ENCODE measurements at places on chromosomes 4 and X.

DNA sequence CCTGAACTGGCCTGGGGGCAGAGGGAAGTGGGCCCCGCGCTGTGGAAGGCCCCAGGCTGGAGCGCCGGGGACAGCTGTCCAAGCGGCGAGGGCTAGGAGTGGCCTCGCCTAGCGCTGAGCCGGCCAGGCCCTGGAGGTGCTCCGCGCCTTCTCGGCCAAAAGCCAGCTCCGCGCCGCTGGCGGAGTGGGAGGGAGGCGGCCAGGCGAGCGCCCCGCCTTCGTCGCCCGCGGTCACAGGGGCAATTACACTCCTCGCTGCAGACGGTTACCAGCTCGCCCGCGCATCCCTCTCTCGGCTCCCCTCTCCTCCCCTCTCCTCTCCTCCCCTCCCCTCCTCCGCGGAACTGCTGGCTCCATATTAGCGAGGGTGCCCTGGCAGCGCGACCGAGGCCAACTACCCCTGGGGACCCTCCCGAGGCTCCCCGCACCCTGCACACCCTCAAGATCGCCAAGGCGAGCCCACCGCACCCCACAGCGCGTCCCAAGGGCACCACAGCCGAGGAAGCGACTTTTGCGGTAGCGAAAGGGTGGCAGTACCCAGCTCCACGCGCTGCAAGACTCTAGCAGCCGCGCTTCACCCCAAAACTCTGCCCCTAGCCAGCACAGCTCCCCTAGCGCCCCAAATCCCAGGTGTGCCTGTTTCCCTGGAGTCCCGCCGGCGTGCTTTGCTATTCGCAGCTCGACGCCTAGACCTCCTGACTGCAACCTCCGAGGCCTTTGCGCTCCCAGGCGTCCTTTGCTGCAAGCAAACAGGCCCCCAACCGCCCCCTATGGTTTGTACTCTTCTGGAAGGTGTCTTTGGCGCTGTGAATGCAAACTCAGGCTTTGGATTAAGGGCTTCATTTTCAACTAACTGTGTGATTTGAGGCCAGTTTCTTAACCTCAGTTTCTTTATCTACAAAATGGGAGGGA lies 91.4 kb downstream of the BCOR start:
- DNase-seq = no peak

GRCh38 chr4:100983426-100983825 lies 363.9 kb downstream of the PPP3CA start:
- DNase-seq = no peak

- no peak for DNase-seq
These were observed 82.6 kb downstream of the NBDY start for GRCh38 chrX:56811599-56811998.

GRCh38 chr4:173307778-173308177 lies 26.4 kb downstream of the HMGB2 start:
- DNase-seq = no peak

DNA sequence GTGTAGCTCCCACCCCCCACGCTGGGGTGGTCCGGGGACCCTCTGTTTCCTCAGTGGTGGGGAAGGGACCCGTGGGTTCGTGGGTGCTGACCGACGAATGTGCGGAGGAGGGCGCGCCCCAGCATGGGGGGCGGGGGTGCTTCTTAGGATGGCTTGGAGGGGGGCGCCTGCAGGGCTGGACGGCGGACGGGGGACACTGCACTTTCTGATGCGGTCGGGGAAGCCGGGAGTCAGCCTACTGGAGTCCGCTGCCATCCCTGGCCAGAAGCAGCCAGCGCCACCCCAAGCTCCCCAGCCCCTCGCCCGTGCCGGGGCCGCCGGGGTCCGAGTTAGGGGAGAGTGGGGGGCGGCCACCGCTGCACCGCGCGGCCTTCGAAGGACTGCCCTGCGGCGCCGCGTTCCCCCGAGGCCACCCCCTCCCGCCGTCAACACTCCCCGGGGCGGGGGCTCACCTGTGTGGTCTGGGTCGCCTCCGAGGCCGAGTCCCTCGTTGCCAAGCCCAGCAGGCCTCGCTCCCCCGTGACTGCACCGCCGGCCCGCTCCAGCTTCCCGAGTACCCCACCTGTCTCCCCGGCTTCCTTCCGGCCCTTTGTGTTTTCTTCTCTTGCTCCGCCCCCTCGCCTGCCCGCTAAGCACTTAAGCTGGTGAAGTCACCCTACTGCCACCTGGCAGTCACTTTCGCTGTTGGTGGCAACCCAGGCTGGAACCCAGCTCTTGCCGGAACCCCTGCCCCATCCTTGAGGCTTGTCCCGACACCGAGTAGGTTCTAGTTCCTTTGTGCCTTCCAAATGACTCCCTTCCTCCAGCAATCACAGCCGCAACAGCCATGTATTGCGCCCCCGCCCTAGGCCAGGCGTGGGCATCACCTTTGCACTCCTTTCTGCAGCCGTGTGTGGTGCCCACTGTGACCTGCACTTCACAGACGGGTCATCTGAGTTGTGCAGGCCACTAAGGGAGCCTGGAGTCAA lies at the start of gene OCIAD2:
TSS of gene OCIAD2 (minus strand) at position 569 of the 968 bp plus-strand sequence. CDS start 2,225 bp downstream, outside the sequence.
- DNase-seq = peak; percentile 70

DNA sequence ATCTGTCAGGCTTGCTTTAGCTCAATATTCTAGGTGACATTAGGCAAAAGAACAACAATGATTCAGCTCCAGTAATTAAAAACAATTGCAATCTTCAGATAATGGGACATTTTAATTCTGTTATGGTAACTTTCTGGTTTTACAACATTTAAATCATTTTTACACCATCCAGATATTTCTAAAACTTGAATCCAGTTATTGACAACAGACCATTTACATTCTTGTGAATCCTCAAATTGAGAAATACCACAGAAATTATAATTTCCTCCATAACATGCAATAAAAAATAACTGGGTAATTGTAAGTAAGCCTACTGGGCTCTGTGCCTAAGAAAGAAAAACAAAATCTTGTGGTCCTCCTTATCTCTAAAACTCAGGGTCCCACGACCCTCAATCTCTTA lies 195.0 kb upstream of the S100G start:
- DNase-seq = no peak

GRCh38 chrX:70049406-70049805 lies 332 bp downstream of the AWAT2 start:
- DNase-seq = no peak

- DNase-seq = no peak
These were observed 78.9 kb upstream of the PSAPL1 start for GRCh38 chr4:7513671-7514070.

- no peak for DNase-seq
These were observed 156.5 kb downstream of the RNF150 start for GRCh38 chr4:140976768-140977167.

- no peak for DNase-seq
These were observed 13.0 kb downstream of the MOSPD2 start for GRCh38 chrX:14886252-14886651.

GRCh38 chr4:142858446-142858845 lies 12.3 kb upstream of the INPP4B start:
- no peak for DNase-seq

- DNase-seq = no peak
These were observed 213.2 kb upstream of the RPS6KA3 start for GRCh38 chrX:20479896-20480295.

DNA sequence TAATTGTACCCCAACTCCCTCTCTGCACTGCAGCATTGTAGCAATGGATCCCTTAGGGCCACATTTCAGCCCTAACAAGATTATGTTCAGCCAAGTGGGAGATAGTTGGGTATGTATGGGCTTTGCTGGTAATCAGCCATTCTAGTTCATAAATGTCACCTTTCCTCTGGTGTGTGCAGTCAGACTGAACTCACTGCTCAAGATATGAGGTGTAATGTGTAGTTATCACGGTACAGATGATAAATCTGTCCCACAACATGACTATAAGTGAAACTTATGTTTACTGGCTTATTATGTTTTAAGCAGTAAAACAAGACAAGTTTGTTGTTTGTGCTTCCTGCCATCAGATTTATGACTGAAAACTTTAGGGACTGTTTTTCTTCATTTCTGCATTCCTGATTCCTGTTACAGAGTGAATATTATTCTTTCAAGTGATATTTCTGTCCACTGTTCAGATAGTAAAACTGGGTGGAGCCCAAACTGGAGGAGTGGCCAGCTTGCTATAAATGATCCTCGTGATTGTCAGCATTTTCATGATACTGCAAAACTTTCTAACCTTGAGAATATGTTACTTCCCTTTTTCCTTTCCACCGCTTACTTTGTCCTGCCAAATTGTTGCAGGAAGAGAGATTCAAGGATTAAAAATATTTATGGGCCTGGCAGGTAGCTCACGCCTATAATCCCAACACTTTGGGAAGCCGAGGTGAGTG lies 44.9 kb downstream of the ANAPC4 start:
- no peak for DNase-seq

GRCh38 chr4:6965329-6965728 lies 55.7 kb downstream of the TBC1D14 start:
- no peak for DNase-seq

DNA sequence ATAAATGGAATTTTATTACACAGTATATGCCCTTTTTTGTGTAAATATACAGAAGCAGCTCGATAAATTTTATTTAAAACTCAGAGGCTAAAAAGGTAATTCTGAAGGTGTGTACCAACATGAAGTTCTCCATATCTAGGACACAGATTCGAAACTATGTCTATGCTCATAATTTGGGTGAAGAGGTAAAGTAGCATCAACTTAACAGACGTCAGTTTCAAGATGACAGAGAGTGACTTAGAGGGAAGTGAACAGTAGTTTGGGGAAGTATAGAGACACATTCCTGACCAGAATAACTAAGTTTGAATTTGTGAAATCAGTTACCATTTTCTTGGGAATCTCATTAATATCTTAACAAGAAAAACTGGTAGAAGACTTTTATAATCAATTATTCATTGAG lies 2493.3 kb downstream of the ARAP2 start:
- DNase-seq = no peak

DNA sequence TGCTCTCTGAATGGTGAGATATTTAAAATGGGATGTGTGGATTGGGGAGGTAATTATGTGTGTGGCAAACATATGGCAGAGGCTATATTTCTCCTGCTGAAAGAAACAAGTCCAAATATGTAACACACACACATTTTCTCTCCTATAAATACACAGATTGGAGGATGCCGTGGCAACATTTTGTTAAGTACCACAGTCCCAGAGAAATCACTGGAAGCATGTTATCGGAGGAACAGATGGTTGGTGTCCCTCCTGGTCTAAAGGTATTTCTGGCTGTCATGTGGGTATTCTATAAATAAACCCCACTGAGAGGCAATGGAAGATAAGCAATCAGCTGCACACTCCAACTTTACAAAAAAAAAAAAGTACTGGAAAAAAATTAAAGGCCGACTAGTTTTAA lies 528.3 kb upstream of the BOD1L1 start:
- DNase-seq = no peak

GRCh38 chr4:15781427-15782095 lies 3.4 kb downstream of the CD38 start:
- no peak for DNase-seq

DNA sequence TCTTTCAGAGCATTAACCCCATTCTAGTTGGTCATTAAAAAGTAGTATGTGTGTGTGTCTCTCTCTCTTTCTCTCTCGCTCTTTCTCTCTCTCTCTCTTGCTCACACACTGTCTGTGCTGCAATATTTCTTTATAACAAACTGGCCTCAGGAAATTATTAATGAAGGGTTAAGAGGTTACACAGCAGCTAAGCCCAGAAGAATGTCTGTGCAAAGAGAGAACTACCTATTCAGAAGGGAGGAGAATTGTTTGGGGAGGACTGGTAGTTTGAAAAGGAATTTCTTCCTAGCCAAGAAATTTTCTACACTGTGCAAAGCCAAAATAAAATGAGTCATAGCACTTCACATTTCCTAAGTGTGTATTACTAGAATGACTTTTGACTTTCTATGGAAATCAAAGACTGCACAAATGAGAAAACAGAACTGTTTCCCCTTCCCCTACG lies 22.2 kb downstream of the PDGFC start:
- DNase-seq = no peak

DNA sequence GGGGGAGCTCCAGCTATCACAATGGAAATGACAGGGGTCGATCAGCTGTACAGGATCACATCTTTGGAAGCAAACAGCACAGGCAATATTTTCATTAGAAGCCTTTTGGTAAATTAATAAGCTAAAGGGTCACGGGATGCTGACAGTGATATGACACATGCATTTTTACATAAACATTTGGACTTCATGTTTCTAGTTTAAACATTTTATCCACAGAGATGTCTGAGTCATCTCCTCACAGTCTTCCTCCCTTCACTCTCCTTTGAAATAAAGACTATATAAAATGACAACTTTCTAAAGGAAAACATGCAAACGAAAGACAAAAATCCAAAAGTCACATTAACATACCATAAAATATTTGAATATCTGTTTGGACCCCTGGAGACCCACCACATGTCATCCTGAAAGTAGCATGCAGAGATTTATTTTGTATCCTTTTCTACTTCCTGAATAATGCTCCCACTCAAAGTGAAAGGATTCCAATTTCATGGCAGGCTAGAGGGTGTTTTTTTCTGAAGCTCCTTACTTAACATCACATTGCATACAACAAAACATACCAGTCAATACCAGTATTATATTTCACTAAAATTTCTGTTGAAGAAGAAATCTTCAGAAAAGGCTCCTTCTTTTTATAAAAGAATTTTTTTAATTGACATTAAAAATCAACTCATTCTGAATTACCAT lies 200.1 kb upstream of the PPARGC1A start:
- no peak for DNase-seq

DNA sequence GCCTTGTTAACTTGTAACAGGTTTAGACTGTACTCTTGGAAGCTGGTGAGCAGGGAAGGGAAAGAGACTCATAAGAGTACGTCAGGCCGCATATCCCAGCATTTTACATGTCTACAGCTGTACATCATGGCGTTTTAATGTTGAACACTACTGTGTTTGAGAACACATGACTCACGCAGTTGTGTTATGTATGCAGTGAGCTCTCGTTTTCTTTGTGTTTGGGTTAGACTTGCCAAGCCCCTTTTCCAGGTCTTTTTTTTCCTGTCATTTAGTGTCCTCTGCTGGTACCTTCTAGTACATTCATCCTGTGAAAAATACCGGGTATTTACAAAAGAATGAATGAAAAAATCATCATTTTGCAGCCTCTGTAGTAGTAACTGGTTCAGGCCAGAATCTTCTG lies 35.3 kb downstream of the SMS start:
- no peak for DNase-seq

All from stimulated activated CD8-positive, alpha-beta memory T cell treated with anti-CD3 and anti-CD28 coated beads, Interleukin-7, amount 100 ng/mL, for 1 hour (primary cell).